Stimulated activated CD8-positive, alpha-beta memory T cell treated with anti-CD3 and anti-CD28 coated beads, Interleukin-4, amount 100 ng/mL, for 4 hours (primary cell): ENCODE measurements at places on chromosomes 4 and X.

DNA sequence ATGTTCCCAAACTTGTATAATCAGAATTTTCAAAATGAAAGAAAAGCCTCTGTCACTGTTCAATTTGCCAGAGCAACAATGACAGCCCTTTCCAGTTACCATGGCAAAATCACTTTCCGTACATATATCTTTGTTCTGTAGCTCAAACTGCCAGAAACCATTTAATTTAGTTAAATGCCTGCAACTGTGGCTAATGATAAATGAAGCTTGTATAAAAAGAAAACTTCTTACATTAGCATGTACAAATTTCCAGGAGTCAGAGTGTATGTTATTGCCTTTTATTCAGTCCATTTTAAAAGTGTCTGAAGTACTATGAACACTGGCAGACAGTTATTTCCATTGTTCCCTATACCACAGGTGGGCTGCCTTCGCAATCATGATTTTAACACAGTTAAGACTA, 30.3 kb downstream of the ARAP2 start:
- no peak for DNase-seq

- DNase-seq = no peak
Measured at GRCh38 chr4:187218705-187219245, 495.1 kb upstream of the FAT1 start.

GRCh38 chrX:112851161-112851779, 10.6 kb upstream of the AMOT start:
- DNase-seq = no peak

- no peak for DNase-seq
Measured at GRCh38 chrX:51463322-51463721, 33.1 kb downstream of the NUDT11 start.

- DNase-seq = no peak
Measured at GRCh38 chr4:98620087-98620784, 38.2 kb downstream of the TSPAN5 start.

GRCh38 chr4:793093-793861, 32.7 kb downstream of the CPLX1 start:
- no peak for DNase-seq

DNA sequence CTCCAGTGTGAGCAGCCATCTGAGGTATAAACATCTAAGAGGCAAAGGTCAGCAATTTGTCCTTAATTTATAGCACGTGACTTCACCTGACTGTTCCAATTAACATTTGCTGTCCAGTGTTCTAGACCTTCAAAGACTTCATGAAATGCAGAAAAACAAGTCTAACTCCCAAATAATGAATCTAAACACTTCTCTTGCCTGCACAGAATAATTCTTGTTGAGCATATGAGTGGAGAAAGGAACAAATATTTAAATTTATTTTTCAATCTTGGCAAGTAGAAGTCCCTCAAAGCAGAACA, 12.0 kb downstream of the RFC1 start:
- no peak for DNase-seq

DNA sequence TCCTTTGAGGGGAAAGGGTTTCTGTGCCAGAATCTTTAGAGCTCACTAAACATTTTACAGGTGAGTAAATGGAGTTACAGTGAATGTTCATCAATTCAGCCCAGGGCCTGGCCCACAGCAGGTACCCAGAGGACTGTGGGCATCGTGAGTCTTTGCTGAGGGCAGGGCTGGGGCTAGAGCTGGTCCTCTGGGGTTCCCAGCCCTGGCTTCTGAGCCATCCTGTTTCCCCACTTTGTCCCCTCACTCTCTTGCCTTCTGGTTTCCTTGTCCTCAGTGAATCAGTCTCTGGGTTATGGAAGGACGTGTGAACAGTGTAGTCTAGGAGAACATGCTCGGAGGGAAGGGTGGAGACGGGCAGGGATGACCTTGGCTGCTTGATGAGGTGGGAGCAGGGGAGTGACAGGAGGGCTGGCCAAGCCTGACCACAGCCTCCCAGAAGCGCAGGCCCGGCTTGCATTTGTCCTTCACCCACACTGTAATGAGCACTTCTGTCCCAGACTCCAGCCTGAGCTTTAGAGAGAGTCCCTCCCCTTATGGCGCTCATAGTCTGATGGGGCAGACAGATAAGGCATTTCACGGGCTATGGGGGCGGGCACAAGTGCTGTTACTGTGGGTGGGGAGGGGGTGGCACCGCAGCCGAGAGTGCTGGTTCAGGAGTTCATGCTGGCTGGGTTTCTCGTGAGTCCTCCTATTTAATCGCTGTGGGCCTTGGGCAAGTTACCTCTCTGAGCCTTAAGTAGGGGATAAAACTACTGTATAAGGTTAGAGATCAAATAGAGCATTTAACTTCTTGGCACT, 17.3 kb downstream of the TBC1D14 start:
- peak; percentile 41 for DNase-seq

- no peak for DNase-seq
Measured at GRCh38 chrX:68710870-68711576, 63.6 kb downstream of the STARD8 start.

DNA sequence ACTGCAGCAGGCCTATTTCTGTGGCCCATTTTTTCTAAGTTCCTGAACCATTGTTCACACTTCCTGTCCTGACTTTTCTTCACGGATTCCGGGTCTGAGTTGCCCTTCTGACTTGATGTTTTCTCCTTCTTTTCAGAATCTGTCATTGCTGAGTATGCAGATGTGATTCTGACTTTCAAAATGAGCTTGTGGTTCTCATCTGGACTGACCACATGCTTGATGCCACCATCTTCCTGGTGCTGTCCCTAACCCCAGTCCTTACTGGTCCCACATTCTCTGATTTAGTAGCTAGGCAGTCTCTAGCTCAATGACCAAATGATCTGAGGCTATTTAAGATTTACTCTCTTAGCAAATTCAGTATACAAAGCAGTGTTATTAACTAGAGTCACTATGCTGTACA, 822.3 kb upstream of the TENM3 start:
- no peak for DNase-seq

DNA sequence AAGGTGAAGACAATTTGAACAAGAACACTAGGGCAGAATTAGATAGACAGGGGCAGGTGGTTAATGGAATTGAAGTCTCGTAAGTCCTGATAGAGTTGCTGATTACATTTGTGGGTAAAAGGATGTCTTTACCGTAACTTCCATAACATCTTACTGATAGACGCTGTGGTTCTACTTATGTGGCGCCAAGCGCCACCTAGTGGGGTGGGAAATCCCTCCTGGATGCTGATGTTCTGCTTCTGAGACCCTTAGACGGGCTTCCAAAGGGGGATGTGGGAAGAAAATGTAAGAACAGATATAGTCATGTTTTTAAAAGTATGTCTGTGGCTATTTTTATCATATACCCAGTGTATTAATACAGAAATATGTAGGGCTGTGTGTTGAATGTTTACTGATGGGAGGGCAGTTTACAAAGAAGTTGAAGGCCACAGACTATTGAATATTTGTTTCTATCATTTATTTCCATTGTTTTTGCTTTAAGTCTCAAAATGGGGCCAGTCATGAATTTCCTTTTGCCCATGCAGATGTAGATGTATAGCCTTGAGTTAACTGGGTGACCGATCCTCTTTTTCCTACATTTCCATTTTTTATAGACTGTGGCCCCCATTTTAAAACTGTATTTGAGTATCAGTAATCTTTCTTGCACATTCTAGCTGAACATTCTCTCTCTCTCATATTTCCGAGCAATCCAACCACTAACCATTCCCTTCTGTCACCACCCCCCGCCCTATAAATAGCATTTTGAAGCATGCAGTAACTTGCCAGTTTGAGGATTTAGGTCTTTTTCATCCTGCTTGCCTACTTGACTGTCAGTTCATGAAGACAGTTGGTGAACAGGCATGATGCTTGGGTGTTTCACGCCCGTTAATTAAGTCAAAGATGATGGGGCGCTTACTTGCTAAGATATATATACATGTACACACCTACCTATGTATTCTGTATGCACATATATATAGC, 12.1 kb upstream of the TLR8 start:
- peak; percentile 8 for DNase-seq

DNA sequence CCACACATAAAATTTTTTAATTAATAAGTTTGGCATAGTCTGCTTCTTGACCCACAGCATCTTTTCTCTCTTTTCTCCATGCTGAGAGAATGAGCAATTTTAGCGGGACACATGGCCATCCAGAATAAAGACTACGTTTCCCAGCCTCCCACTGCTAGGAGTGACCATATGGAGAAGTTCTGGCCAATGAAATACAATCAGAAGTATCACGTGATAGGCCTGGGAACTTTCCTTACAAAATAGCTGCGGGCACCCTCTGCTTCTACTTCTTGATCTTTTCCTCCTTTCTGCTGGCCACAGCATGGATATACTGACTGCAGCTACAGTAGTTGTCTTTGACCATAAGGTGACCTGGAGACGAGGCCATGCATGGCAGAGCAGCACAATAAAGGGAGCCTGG, 348.0 kb downstream of the BCOR start:
- DNase-seq = no peak

GRCh38 chrX:114201622-114202021, 382.3 kb upstream of the HTR2C start:
- no peak for DNase-seq

DNA sequence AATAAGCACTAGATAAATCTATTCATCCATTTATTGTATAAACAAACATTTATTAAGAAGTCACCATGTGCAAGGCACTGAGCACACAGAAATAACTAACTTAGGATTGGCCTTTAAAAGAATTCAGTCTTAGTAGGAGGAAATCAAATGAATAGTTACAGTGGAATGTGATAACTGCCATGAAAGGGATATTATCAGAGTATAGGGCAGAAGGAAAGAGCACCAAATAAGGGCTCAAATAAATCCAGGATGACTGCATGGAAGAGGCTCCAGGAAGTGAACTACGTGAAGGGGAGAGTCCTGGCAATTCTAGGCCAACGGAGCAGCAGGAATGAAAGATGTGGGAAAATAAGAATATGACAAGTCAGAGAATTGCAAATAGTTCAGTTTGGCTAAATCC, 406.0 kb downstream of the INPP4B start:
- no peak for DNase-seq
